Activated CD8-positive, alpha-beta T cell treated with anti-CD3 and anti-CD28 coated beads for 36 hours (primary cell): ENCODE measurements at places on chromosomes 12 and 14.

DNA sequence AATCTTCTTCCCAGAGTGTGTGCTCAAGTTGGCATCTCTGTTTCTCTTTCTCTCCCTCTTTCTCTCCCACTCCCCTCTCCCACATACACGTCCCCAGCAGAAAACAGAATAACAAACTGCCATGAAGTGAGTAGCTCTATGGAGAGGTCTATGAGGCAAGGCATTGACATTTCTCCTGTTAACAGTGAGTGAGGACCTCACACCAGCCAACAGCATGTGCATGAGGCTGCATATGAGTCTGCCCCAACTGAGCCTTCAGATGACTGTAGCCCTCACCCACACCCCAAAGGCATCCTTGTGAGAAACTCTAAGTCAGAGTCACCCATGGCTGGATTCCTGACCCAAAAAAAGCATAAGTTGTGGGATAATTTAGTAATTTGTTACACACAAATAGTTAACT lies 50.4 kb downstream of the MAGOHB start:
- peak; percentile 41 for DNase-seq

GRCh38 chr14:99214701-99215100 lies 57.3 kb downstream of the BCL11B start:
- DNase-seq, result no peak

DNA sequence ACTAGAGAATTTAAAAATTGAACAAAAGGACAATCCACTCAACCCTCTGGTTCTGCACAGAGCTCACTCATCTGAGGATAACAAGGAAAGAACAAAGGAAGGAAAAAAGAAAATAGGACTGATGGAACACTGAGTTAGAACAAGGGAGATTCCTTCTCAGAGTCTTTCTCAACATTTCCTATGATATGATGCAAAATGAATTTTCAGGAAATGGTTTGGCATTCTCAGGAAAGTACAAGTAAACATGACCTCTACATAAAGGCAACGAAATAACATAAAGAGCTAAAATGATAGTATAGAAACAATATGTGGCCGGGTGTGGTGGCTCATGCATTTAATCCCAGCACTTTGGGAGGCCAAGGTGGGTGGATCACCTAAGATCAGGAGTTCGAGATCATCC lies 135.8 kb downstream of the ITPR2 start:
- no peak for DNase-seq

DNA sequence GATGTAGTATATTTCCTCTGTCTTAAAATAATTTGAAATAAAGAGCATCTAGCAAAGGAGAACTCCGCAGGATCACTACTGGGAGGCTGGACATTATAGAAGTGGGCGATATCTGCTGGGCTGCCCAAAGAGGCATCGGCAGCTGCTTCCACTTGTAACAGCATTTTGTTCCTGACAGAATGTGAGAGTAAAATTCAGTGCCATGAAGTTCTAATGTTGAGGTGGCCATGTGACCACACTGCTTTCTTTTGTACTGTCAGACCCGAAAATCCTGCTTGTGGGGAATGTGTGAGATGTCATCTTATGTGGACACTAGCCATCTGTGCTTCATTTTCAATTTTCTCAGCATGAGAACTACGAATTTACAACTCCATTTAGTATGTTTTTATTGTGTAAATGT lies 151.9 kb downstream of the ACSS3 start:
- no peak for DNase-seq

DNA sequence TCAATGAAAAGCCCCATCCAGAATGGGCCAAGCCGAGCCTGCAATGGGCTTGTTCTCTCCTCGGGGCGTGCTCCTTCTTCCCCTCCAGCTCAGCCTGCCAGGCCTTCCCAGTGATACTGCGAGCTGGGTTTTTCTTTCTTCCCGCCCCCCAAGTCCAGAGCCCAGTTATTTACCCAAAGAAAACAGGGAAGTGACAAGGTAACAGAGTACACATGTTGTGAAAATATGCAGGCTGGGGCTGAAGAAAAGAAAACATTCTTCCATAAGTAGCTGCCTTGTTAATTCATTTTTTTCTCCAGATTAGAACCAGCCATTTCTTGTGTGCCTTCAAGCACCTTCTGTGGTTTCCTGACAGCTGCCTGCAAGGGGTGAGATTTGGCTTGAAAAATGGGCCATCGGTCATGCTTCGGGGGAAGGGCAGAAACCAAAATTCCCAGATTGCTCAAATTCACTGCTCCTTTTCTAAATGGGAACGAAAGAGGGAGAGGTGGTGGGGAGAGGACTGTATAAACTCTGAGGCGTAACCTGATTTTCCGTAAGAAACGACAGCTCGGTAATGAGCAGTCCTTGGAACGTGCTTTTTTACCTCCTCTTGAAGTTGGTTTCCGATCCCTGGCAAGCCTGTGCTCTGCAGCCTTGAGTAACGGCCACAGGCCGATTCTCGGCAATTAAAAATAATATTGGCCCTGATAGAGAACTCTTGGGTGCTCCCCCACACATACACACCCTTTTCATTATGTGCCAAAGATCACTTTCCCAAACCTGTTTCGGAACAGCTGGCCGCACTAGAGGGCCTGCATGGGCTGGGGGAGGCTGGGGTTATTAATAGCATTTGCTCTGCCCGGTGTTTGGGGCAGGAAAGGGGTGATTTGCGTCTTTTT lies 229.4 kb downstream of the ZFP36L1 start:
- DNase-seq, result no peak

DNA sequence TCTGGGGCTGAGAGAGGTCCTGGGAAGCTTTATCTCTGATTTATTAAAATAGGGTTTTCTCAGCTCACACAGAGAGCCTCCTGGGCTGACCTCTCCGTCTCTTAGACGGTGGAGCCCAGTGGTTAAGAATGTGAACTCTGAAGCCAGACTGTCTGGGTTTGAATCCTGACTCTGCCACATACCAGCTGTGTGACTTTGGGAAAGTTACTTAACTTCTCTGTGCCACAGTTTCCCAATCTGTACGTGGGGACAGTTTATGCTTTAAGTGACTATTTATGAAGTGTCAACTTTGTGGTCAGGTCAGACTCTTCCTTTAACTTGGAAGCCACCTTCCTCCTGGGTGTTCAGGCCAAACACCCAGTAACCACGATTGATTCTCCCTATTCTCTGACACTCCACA lies 290.9 kb downstream of the AACS start:
- no peak for DNase-seq

- DNase-seq, result no peak
These were observed 243.5 kb upstream of the NOVA1 start for GRCh38 chr14:26841326-26841725.

DNA sequence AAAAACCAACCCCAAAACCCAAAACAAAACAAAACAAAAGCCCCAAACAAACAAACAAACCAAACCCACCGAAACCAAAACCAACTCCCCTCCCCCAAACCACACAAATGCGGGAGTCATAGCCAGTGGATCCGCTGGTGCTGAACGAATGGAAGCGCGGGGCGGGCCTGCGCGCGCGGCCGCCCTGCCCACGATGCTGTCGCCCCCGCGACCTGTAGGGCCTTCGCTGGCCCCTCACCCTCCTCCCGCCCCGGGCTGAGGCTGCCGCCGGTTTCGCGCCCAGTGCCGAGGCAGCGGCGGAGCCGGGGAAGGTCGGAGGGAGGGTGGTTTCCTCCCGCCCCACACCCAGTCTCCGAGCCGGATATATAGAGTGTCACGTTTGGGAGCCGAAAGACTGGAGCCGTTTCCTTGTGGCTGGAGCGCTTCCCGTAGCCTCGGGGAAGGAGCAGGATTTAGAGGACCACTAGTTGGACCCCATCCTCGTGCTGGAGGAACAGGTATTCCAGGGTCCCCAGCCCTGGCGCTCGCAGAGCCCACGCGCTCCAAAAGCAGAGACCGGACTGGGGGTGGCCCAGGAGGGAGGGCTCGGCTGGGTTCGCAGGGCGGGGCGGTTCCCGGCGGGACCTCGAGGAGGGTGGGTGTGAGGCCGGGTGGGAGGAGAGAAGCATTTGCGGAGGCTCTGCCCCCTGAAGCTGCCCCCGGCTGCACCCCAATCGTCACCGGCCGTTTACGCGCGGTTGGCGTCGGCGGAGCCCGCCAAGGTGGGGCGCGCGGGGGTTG lies at the start of gene FAR2:
TSS of gene FAR2 (plus strand) at position 368 of the 780 bp plus-strand sequence. CDS start 121,172 bp downstream, outside the sequence.
- DNase-seq, result peak; percentile 58

DNA sequence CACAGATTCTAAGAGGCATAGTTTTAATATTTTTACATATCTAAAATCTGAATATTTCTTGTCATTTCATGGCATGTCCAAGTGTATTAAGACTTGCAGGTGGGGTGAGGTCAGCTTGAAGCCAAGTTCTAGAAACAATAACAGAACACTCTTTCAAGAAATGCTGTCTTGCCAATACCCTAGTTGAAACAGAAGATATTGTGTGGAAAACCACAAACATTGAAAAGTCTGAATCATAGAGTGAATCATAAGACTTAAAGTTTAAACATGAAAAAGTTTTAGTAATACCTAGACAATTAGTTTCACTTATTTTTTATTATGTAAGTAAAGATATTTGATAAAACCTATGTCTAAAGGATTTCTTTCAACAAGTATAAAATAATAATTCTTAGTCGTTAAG lies 191.5 kb upstream of the CAND1 start:
- no peak for DNase-seq

DNA sequence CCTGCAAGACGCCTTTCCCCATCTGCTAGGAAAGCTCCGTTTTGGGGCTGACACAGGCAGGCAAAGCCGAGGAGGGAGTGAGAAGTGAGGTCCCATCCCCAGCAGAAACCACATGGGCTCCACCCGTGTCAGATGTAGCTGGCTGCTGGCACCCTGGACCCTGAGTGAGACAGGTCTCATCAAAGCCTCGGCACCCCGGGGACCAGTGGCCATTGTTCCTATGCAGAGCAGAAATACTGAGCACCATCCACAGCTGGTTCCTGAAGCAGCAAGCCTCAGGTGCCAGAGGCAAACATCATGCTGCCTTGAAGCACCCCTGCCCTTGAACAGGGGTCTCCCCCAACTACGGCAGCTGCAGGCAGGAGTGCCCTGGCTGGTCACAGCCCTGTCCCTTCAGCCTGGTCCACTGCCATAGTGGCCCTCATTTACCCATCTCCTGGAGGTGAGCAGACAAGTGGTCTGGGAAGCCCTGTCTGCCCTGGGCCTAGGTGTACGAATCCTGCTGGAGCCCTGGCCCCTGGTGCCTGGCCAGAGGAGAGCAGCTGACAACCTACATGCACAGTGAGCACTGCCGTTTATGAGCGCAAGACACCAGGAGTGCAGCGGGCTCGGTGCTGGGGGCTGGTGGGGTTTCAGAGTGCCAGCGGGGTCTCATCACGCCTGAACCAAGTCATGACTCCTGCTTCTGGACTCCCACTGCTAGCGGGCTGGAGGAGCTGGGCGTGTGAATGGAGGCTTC lies 289.8 kb upstream of the RTL1 start:
- DNase-seq, result no peak
